ENCODE measurements at places on chromosomes 6 and 20.

DNA sequence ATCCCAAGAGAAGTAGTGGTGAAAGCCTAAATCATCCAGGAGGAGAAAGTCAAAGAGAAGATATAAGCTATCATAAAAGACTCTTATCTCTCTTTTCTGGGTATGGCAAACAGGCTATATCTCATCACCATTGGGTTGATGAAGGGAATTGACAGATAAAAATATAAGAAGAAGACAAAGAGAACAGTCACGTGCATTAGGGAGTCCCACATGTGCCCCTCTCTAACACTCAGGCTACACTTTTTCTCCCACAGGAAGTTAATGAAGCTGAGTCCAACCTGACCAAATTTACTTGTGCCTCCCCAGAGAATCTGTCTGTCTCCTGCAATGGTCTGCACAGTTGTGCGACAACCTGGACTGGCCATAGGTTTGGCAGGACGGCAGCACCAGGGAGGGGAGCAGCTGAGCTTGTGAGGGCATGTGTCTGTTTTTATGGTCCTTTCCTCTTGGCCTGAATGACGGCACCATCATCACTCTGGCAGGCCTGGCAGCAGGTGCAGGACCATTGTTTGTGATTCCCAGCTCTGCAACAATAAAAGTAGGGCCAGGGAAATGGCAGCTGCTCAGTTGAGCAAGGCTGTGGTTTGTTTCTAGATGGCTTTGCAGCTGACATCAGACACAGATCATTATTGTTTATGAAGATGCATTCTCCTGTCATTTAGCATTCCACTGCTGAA, 144.5 kb upstream of the MCHR2 start:
- no peak for DNase-seq

DNA sequence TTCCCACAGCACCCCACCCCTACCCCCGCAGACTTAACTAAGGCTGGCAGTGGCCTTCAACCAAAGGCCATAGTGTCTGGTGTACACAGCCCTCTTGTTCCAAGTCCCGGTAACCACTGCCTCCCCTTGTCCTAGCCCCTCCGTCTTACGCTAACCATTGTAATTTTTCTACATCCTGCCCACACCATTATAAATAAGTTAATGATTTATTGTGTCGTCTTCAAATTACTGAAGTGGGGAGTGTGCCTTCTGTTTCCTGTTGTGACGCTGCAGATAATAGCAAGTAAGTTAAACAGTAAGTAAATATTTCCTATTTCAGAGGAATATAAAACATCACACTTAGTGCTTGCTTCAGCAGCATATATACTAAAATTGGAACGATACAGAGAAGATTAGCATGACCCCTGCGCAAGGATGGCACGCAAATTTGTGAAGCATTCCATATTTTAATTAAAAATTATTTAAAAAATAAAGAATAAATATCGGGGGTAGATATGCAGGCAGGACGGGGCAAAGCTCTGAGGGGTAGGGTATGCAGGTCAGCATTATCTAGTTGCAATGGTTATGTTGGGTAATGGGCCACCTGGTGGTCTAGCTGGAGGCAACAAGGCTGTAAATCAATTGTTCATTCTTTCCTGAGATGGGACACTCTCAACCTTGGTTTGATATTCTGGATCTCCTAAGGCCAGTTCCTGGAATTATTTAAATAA, 15.1 kb downstream of the SRSF6 start:
- no peak for DNase-seq

DNA sequence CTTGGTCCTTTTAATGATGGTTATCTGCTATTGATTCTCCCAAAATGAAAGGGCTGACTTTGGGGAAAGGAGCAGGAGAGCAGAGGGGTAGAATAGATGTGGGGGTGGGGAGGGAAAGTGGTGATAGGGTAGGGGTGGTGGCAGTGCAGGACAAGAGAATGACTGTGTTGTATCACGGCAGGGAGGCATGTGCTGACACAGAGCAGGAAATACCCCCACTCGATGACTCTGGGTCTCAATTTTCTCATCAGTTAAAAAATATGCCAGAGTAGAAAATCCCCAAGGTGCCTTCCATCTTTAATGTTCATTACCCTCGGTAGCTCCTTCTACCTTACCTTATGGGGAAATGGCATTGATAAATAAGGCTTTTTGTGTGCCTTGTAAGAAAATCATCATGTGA, 79.0 kb upstream of the ATXN1 start:
- no peak for DNase-seq

DNA sequence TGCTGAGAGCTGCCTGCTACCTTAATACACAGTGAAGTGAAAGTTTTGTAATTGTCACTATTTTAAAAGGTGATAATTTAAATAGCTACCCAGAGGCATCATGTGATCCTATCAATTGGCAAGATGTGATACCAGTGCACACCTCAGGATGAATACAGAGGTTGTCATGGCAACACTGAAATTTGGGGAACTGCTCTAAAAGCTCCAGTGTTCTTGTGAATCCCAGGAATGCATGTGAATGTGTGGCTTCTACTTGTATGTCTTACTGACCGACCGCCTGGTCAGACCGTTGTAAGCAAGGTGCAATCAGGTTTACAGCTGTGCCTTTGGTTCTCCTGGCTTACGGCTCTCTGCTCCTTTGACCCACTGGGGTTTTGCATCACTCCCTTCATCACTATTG, 146.3 kb upstream of the GJE1 start:
- no peak for DNase-seq

DNA sequence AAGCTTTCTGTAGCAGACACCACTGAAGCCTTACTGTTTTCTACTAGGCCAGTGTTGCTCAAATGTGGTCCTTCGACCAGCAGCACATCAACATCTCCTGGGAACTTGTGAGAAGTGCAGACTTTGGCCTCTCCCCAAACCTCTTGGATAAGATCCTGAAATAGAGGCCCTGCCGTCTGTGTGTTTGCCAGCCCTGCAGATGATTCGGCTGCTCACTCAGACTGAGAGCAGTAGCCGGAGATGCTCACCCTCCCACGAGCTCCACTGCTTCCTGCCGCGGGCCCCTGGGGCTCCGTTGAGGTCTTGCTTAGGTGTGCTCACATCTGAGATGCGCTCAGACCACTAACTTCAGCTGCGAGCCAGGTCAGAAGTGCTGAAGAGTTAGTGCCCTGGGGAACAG, 129.5 kb upstream of the SSTR4 start:
- DNase-seq = no peak

DNA sequence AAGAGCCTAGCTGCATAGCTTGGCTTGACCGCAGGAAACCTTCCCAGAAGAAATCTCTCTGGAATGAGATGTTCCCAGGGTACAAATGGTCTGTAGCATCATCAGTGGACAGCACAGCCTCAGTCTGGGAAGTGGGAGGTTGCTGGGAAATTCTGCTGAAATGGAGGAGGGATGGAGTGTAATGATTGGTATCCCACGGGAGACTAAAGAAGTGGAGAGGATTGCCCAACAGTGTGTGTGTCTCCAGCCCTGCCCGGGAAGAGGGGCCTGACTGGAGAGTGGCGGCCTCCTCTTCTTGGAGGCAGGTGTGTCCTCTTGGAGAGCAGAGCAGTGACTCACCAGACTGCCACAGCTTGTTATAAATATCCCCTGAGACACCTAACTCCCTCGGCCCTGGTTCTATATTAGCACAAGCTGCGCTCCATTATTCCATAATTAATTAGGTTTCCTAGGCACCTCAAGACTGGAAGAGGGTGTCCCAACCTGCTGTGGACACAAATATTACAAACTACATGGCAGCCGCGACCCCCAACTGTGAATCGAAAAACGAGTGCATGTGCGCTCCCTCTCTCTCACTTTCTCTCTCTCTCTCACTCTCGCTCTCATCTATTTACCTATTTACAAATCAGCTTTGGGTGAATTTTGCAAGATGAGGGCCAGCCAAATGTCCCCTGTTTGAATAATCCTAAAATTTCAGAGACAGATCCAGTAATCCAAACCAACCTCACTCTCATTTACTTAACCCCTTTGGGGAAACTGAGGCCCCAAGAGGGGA, 68.8 kb downstream of the FGD2 start:
- no peak for DNase-seq

- DNase-seq = peak; percentile 67
Observed at GRCh38 chr6:70221025-70221714, 81.7 kb downstream of the COL9A1 start.

GRCh38 chr20:1185316-1185741, 548 bp upstream of the TMEM74B start:
- no peak for DNase-seq

DNA sequence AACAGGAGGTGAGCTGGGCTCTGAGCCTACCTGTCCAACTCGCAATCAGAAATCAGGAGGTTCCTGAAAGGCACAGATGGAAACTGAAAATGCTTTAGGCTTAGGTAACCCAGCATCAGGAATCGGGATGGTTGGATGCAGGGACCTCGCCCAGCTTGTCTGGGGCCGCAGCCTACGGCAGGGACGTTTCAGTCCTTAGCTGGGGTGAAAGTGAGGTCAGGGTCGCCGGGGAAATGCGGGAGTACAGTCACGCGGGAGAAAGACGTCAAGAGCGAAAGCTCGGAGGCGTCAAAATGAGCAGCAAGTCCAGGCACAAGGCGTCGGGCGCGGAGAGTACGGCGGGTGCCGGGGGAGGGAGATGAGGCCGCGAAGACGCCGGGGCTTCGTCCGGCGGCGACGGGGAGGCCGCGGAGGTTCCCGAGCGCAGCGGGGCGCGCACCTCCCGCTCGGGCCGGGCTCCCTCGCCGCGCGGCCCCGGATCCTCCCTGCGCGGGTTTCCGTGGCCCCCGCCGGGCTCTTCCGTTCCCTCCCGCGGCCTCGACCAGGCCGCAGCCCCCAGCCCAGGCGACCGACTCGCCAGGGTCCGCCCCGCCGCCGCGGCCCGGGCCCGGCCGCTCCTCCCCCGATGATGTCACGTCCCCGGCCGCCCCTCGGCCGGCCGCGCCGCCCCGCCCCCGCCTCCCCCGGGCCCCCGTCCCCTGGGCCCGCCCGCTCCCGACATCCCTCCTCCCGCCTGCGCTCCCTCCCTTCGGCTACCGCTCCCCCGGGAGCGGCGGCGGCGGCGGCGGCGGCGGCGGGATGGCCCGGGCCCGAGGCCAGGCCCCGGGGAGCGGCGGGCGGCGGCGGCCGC, at the start of gene EBF4:
TSS of gene EBF4 (plus strand) at position 745 of the 850 bp plus-strand sequence. CDS start 866 bp downstream, outside the sequence.
- DNase-seq = no peak

DNA sequence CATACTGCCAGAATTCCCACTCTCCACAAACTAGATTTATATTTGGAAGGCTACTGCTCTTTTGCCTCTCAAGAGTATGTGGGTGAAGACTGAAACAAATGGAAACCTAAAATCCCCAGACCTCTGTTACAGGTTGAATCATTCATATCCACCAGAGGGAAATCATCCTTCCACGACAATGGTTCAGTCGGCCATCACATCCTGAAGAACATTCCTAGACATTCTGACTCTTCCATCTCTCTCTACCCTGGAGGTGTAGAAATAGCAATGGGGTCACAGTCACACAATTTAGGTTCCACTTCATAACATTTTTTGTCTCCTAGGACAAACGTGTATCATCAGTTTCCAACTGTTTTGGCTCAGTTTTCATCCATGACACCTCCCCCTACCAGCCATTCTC, 8.6 kb downstream of the GPX5 start:
- DNase-seq = no peak

- peak; percentile 98 for DNase-seq
Observed at GRCh38 chr6:30515944-30516753, 26.8 kb downstream of the HLA-E start.

All from hematopoietic multipotent progenitor cell treated with erythropoietin and hydrocortisone succinate and interleukin-3 and kit ligand, for 6 days (in vitro differentiated cells).